ENCODE measurements at places on chromosomes 5 and 9.

DNA sequence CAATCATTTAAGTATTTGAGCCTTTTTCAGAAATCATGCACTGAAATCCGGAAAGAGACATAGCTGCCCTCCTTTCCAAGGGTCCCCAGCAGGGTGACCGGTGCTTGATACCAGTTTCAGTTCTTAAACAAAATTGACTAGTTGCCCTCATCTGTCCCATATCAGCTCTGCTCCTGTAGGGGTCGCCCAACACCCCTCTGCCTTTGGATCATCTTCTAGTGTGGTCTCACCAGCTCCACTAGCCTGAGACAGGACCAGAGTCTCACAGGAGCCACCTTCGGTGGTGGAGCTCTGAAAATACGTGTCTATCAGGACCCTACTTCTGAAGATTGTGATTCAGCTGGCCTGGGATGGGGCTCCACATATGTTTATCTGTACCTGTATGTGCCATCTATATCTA lies 428.2 kb downstream of the ENC1 start:
- no peak for DNase-seq

- no peak for DNase-seq
Observed at GRCh38 chr9:88891040-88891439, 100.2 kb upstream of the S1PR3 start.

DNA sequence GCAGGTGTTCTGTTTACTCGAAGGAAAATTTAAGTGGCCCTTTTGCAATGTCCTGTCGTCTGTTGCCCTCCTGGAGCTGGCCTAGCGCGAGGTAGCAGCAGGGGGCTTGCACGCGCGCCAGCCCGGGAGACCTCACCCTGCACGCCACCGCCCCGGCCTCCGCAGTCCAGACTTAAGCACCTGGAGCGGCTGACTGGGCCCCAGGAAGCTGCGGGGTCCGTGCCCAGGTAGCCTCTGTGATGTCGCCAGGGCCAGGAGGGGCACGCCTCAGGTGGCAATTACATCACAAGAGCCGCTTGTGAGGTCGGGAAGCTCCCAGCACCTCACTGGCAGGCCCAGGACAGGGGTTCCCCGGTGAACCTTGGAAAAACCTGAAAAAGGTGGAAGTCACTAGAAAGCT lies at the start of gene SAXO1:
Gene SAXO1, minus strand, starts transcription at position 195 of the 400 bp plus-strand sequence. CDS start 301 bp downstream, outside the sequence.
- no peak for DNase-seq

- DNase-seq: no peak
Observed at GRCh38 chr5:64147849-64148441, 17.7 kb upstream of the RNF180 start.

- no peak for DNase-seq
Observed at GRCh38 chr5:93653716-93654115, 70.7 kb downstream of the NR2F1 start.

DNA sequence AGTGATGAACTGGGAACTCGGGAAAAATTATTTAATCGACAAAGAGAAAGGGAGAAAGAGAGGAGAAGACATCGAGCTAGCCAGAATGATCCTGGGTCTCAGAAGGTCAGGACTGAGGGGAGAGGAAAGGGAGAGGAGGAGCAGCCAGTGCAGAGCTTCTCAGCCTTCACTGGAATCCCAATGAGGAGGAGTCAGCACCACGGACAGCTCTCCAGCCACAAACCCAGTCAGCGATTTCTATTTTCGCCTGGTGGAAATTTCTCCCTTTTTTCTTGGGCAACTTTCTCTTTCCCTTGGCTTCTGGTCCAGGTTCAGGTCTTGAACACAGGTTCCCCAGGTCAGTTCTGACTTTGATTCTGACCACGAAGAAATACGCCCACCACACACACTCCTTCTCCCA lies 1.6 kb upstream of the BRINP1 start:
- no peak for DNase-seq

GRCh38 chr9:94101162-94101853 lies 17.0 kb downstream of the PTPDC1 start:
- no peak for DNase-seq

Measured in stimulated activated CD4-positive, alpha-beta T cell treated with anti-CD3 and anti-CD28 coated beads, Interleukin-1b, Interleukin-23, amount 100 ng/mL, for 1 hour (primary cell).